ENCODE measurements at places on chromosomes 1 and 21.
A peak's percentile ranks its signal among the peaks of the same experiment; 100 is the strongest.

DNA sequence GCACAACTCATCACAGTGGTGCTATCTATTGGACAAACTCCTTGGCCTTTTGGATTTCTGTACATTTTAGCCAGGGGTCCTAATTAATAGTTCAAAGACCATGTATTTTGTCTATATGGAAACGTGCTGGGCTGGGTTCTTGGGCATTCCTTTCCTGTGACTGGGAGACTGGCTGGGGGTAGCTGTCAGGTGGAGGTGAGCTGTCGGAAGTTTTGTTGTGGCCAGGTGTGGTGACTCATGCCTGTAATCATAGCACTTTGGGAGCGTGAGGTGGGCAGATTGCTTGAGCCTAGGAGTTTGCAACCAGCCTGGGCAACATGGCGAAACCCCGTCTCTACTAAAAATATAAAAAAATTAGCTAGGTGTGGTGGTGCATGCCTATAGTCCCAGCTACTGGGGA is 392.4 kb downstream of the RPS6KC1 start:
- no peak for DNase-seq

DNA sequence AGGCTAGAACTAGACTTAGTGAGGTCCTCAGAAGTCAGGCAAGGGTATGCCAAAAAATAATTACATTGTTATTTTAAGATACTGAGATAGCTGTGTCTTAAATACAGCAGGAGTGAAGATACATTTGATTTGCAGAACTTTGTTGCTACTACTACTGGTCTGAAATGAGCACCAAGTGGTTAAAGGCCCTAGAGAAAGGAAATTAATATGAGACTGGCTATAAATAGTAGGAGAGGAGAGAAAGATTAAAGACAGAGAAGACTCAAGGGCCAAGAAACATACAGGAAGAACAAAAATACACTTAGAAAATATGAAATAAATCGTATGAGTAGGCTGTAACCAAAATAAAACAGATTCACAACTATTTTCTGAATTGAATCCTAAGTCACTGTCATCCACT is 21.3 kb downstream of the HNRNPR start:
- DNase-seq, result no peak

DNA sequence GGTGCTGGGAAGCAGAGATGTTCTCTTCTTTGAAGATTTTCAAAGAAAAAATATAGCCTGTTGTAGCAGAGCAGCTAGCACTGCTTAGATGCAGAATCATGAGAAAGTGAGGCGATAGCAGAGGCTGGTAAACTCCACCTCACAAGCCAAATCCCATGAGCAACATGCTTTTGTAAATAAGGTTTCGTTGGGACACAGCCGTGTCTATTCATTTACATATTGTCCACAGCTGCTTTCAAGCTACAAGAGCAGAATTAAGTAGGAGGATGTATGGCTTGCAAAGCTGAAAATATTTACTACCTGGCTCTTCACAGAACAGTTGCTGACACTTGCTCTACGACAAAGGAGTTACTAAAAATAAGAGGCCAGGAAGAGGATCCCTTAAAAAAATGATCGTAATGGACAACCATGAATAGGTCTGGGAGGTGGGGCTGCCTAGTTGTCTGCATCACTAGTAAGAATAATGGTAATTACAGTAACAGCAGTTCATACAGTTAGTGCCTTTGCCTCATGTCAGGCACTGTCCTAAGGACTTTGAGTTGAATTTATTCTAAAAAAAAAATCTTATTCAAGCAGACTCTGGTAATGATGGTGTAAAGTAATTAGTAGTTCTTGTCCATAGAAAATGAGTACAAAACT is 622.0 kb downstream of the KIF26B start:
- no peak for DNase-seq

DNA sequence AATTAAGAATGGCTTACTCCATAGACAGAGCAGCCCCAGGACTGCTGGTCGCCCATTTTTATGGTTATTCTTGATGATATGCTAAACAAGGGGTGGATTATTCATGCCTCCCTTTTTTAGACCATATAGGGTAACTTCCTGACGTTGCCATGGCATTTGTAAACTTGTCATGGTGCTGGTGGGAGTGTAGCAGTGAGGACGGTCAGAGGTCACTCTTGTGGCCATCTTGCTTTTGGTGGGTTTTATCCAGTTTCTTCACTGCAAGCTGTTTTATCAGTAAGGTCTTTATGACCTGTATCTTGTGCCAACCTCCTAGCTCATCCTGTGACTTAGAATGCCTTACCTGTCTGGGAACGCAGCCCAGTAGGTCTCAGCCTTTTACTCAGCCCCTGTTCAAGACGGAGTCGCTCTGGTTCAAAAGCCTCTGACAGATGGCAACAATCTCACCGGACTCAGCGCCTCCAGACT is 5.2 kb upstream of the AGPAT3 start:
- no peak for DNase-seq

DNA sequence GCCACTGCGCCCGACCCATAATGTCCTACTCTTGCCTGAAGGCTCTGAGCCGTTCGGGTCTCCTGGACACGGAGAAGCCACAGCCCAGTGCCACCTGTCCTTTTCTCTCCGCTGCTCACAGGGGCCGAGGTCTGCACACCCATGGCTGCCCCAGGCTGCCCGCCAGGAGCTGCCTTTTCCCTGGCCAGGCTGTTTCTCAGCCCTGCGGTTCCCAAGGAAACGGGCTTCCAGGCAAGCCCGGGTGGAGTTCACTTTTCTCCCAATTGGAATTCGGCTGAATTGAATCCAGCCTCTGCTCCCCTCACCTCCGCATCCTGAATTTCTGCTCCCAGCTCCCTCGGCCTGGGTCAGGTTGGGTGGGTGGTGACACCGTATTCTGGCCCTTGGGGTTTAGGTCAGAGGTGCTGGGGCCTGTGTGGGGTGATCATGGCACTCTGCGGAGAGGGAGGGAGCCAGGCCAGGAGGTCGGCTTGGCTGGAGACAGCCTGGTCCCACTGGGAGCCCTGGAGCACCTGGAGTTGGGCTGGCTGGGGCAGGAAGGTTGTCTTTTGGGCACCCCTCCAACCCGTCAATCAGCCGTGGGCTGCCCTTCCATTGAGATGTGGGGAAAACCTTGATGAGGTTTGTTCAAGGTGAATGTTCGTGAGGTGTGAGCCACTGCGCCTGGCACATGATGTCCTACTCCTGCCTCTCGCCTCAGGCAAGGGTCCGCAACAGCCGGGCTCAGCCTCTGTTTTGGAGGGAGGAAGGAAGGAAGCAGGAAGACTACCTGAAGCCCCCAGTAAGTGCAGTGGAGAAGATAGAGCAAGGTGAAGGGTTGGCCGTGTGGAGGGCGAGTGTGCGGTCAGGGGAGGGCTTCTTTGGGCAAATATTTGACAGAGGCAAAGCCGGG is 25.1 kb downstream of the RRP1 start:
- no peak for DNase-seq

- no peak for DNase-seq
Observed at GRCh38 chr1:210321131-210321530, 7.6 kb upstream of the HHAT start.

- DNase-seq, result no peak
Observed at GRCh38 chr1:169027607-169028320, 78.7 kb upstream of the ATP1B1 start.

GRCh38 chr1:226743259-226743658 is 4.2 kb upstream of the ITPKB start:
- DNase-seq, result no peak

GRCh38 chr1:234855851-234856250 is 245.9 kb upstream of the IRF2BP2 start:
- DNase-seq, result no peak

DNA sequence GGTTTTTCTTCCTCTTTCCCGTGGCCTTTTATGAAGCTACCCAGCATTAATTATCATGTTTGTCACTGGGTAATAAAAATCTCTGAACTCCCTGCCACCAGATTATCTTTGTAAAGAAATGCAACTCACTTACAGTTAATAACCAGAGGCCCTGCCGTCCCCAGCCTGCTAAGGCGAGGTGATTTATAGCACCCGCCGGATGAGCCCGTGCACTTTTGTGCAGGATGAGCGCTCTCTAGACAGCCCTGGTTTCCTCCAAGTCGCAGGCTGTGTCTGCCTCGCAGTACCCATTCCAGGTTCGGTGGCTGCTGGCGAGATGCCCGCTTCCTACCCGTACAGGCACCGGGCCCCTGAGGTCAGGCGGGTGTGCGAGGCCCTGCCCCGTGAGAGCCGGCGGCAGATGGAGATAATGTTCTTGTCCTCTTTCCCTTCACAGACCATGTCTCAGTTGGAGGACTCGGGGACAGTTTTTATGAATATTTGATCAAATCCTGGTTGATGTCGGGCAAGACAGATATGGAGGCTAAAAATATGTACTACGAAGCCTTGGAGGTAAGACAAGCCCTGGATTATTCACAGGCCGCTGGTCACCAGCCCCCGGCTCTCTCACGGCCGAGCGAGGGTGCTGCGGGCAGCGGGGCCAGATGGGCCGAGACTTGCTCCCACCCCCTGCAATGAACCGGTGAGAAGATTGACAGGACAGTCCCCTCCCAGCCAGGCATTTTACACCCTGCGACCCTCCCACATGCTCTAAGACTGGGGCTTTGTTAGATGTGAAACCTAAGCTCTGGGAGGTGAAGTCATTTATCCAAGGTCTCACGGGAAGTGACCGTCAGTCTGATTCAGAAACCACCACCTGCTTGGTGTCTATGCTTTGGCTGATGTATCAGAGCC is 28.5 kb upstream of the SELENON start:
- peak; percentile 7 for DNase-seq

GRCh38 chr1:27521336-27521831 is 31.4 kb upstream of the WASF2 start:
- peak; percentile 47 for DNase-seq

DNA sequence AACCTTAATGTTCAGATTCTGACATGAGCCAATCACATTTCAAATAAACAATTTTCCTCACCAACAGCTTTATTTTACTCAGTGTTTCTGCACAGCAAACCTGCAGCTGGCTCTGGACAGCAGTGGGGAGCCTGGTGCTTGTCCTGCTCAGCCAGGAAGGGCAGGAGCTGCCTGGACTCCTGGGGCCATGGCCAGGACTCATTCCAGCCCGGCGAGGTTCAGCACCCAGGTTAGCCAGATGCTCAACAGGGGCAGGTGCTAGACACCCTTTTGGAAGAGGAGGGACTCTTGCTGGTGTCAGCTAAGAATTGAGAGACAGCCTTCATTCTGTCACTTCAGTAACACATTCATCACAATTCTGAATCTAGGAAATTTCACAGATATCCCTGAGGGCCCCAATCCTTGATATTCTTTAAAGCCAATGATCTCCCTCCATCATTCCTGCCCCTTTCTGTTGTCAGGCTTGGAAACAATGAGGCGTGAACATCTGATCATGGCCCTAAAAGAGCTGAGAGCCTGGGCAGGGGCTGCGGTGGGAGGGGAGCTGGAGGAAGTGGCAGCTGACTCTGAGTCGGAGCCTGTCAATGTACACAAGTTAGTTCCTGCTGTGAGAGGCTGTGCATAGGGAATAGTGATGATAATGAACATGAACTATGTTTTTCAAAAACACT is 251.3 kb downstream of the SDCCAG8 start:
- no peak for DNase-seq

- no peak for DNase-seq
Observed at GRCh38 chr1:71908871-71909390, 373.4 kb downstream of the NEGR1 start.

- DNase-seq, result no peak
Observed at GRCh38 chr1:213297021-213297420, 246.0 kb downstream of the RPS6KC1 start.

DNA sequence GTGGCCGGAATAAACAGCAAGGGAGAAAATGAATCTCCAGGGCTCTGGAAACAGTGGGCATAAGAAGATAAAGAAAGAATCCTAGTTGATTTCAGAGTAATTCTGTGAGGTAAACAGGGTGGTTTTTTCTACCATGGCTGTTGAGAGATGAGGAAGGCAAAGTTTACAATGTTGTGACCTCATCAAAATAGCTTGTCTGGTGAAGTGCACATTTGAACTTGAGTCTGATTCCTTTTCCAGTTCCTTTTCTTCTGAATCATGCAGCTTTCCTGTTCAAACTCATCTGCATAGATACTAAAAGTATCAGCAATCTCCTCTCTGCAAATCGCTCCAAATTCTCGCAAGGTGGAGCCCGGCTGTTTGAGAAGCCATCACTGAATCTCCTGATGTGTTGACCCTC is 161.7 kb downstream of the PLPP3 start:
- no peak for DNase-seq

DNA sequence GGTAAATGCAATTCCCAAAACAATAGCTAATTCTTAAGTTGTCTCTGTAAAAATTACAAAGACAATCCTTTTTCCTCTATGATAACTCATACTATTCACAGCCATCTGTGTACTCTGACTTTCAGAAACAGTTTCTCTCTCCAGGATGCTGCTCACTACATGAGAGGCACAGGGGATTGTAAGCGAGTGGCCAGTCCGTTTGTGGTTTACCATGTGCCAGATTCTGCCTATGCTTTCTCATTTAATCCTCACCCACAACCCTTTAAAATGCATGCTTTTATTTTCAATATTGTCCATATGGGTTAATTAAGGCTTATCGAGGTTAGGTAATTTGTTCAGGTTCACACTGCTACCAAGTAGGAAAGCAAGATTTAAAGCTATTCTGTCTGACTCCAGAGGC is 23.0 kb downstream of the RGS1 start:
- no peak for DNase-seq

DNA sequence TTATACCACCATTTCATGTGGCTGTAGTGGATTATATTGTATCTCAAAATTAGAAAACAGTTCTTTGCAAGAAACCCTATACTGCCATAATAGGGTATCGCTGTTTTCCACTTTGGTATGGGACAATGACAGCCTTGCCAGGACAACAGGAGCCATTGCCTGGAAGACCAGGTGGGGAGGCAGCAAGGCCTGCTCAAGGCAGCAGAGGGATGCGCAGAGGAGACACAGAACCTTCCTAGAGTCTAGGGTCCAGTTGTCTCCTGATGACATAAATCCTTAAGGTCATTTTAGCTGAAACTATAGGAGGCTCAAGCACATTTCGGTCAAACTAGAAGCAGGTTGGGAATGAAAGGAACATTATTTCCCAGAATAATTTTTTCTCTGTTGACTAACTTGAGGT is 27.6 kb downstream of the IFNGR2 start:
- DNase-seq, result no peak

DNA sequence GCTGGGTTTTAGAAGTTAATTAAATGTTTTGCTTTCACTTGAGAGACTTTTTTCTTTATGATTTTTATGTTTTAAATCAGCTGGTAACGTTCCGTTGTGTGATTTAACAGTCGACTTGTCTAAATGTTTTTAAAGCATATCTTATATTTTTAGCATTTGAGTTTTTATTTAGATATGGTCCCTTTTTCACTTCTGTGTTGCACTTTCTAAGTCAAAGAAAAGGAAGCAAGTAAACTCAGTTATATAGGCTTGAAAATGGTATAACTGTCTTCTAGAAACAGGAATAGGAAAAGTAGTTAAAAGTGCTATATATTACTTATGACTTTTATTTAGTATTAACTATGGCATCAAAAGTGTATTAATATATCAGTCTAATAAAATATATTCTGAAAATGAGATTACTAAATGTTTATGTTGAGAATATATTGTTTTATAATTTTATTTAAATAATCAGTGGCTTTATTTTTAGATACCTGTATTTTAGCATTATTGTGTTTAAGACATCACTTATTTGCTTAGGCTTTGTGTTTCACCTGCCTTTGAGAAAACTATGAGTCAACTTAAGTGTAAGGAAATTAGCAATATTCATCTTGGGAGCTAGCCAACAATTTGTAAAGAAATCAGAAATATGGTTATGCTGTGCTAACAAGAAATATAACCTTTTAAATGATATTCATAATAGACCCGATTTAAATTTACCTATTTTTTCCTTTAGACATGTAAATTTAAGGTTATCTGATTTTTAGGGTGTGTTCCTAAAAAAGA is 60.5 kb downstream of the RABGAP1L start:
- DNase-seq, result no peak

- DNase-seq, result no peak
Observed at GRCh38 chr1:188043536-188044245, 1214.9 kb downstream of the PLA2G4A start.

Measured in CD4-positive, alpha-beta T cell treated with Interleukin-17A for 1 hour (primary cell).